ENCODE measurements at places on chromosomes 5 and 9.

DNA sequence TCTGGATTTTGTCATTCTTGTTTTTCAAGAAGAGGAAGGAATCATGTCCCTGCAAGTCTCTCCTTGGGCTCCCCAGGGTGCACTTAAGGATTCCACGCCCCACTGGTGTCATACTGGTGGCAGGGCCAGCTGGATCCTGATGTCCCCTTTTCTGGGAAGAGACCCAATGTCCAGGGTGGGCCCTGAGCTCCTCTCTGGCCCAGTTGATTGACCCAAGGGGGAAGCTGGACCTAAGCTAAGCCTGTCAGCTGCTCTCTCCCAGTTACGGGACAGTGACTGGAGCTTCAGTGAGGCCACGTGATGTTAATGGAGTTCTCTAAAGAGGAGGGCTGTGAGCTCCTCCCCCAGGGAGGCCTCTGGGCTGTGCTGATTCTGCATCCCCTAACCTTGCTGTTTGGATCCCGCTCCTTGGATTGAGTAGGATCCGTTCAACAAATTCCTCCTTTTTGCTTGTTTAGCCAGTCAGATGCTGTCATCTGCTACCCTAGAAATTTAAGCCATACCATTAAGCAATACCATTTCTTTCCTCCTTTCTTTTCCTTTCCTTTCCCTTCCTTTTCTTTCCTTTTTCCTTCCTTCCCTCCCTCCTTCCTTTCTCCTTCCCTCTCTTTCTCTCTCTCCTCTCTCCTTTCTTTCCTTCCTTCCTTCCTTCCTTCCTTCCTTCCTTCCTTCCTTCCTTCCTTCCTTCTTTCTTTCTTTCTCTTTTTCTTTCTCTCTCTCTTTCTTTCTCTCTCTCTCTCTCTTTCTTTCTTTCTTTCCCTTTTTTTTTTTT, 17.2 kb downstream of the NKX2-5 start:
- no peak for DNase-seq

- no peak for DNase-seq
These were observed 8.9 kb upstream of the FBXO38 start for GRCh38 chr5:148374690-148375360.

DNA sequence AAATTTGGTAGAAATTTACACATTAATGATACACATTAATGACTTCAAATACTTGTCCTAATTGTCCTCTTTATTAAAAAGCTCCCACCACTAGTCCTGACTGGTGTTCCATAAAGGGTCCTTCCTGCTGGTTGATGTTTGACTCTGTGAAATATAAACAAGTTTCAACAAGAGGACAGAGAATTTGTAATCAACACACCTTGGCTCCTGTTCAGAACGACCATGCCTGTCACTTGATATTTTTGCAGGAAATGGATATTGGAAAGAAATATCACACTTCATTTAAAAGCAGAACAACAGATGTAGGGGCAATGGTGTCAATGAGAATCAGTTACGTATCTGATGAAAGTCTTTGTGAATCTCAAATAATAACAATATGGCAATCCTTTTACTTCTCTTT, 211.7 kb downstream of the ENC1 start:
- no peak for DNase-seq

- no peak for DNase-seq
These were observed 318.2 kb downstream of the BNC2 start for GRCh38 chr9:16552252-16552651.

GRCh38 chr9:131839281-131840084, 99.6 kb upstream of the RAPGEF1 start:
- no peak for DNase-seq

DNA sequence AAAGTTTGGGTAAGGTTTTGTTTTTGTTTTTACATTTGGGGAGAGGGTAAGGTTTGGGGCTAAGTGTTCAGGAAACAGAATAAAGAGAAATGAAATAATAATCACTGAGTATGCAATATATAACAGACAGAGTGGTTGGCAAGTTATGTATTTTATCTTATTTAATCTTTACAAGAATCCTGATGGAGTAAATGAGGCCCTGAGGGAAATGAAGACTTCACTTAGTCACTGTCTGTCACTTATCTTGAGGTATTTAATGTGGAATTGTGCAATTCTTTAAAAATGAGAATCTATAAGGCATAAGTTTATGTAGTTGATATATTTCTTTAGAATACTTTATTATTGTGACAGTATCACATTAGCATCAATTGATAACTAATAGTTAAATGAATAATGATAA, 48.1 kb downstream of the TEK start:
- DNase-seq = no peak

GRCh38 chr5:181207214-181207959, 2.4 kb upstream of the TRIM7 start:
- peak; percentile 90 for DNase-seq

- no peak for DNase-seq
These were observed 49.3 kb downstream of the F2R start for GRCh38 chr5:76765249-76765648.

DNA sequence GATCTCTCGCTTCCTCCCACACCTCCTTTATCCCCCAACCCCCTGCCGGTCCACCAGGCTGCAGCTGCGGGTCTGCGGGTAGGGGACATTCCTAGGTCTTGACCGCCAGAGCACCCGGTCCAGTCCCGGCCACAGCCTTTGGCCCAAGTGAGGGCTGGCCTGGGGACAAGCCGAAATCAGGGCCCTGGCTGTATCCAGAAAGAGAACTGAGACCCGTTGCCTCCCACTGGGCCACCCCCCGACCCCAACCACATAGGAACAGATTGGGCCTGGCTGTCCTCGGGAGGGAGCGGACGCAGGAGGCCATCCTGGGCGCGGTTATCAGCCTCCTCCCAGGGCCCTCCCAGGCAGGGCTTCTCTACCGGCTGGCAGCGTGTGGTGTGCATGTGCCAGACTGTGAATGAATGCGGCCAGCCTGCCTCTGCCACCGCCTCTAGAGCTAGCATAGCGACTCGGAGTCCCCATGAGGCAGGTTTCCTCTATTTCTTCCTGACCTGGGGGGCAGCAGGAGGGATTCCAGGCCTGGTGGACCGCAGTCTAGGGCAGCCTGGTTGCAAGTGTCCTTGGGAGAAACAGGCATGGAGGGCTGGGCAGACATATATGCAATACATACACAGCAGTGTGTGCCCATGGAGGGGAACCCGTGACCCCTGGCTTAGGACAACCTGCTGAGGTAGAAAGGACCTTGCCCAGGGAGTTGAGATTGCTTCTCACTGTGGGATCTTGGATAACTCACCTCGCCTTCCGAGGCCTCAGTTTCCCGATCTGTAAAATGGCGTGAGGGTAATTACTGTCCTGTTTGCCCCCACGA, 1.2 kb downstream of the N4BP3 start:
- no peak for DNase-seq

GRCh38 chr5:151298063-151298855, 5.3 kb downstream of the SLC36A3 start:
- DNase-seq = no peak

GRCh38 chr5:1297243-1297642, 2.4 kb upstream of the TERT start:
- DNase-seq = no peak

- DNase-seq = no peak
These were observed 14.7 kb upstream of the SARDH start for GRCh38 chr9:133752739-133753446.

- DNase-seq = no peak
These were observed 47.7 kb downstream of the SIL1 start for GRCh38 chr5:139150367-139150999.

GRCh38 chr9:35453786-35454185, 36.1 kb upstream of the RUSC2 start:
- DNase-seq = no peak

DNA sequence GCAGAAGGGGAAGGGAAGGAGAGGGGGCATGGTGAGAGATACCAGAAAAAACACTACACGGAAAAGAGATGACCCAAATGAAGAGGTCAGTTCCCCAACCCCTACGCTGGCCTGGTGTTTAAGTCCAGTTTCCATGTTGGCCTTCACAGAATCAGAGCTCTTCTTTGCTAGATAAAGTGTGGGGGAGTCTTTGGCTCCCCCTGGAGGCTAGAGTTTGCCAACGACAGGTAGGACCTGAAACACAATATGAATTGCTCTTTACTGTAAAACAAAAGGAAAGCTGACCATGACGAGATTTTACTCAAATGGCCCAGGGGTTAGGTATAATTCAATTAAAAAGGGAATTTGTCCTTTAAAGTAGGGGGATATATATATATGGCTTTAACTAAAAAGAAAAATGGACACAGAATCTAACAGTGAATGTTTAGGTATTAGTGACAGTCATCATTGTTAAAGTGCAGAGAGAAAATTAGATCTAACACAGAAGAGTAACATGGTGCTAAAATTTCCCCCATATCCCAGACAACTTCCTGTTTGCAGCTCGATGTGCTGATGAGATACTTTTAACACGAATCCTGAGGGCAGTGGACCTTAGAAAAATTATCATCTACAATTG, 92.0 kb downstream of the SV2C start:
- no peak for DNase-seq

Measured in stimulated activated CD4-positive, alpha-beta T cell treated with anti-CD3 and anti-CD28 coated beads, Interleukin-1b, Interleukin-23, amount 100 ng/mL, for 24 hours (primary cell).